ENCODE measurements at places on chromosomes 5 and 9. TPM values are rescaled to one million over a fixed set of nuclear protein-coding genes. Genes with fewer than 3 reads are reported as not detected.

DNA sequence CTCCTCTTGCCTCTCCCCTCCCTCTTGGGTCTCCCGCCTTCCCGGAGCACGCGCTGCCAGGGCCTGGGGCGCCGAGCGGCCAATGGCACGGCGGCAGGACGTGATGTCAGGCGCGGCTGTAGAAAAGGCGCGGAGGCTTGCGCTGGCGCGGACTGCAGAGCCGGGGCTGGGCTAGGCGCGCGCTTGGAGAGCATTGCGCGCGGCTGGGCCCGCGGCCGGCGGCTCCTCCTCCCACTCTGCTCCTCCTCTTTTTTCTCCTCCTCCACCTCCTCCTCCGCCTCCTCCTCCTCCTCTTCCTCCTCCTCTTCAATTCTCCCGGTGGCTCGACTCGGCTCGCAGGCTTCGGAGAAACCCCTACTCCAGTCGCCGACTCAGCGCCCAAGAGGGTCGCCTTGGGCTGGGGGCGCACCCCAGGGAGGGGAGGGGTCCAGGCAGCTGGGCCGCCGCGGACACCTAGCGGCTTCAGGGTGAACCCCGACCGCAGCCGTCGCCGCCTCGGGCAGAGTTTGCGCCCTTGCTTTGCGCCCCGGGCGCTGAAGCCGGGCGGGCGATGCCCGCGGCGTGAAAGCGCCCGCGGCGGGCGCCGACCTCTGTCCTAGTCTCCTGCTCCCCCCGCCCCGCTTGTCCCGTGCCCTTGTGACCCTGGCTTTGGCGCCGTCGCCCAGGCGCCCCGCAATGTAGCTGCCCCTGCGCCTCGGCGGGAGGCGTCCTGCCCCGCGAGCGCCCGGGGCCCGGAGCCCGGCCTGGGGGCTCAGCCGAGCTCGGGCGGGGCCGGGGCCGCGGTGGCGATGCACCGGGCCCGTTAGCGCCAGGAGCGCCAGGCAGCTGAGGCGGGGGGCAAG, at the start of gene LHX2:
TSS of gene LHX2 (plus strand) at position 309 of the 842 bp plus-strand sequence. CDS start 581 bp downstream, outside the sequence.
- DNase-seq: peak; percentile 69

- peak; percentile 51 for DNase-seq
These were observed 220.0 kb downstream of the CDH18 start for GRCh38 chr5:19767987-19768386.

DNA sequence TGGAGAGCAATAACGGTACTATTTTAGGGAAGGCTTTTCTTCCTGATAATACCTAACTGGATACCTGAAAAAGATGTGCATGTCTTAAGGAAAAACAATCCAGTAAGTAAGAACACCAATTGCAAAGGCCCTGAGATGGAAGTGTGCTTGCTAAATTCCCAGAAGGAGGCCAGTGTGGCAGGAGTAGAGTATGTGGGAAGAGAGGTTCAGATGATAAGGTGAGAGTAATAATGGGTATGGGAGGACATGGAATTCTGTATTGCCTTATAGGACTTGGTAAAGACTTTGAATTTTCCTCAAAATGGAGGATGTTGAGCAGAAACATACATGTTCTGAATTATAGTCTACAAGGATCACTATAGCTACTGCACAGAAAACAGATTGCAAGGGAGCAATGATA, 89.3 kb downstream of the COMMD10 start:
- no peak for DNase-seq

- no peak for DNase-seq
These were observed 514.1 kb upstream of the MEF2C start for GRCh38 chr5:89397096-89397495.

DNA sequence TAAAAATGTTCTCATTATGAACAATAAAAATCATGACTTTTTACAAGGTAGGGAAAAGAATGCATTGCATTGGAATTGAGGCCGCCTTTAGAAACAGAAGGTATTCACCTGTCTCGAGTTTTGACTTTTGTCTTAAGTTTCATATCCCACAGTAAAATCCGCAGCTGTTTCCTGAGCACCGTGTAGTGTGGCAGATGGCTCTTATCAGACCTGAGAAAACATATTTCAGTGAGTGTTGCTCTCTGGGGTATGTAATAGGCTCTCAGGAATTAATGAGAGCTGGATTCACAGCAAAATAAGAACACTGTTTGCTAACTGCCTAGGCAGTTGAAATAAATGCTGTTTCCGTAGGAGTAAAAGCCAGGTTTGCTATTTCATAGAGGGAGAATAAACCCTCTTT, 221.4 kb downstream of the CFAP90 start:
- no peak for DNase-seq

DNA sequence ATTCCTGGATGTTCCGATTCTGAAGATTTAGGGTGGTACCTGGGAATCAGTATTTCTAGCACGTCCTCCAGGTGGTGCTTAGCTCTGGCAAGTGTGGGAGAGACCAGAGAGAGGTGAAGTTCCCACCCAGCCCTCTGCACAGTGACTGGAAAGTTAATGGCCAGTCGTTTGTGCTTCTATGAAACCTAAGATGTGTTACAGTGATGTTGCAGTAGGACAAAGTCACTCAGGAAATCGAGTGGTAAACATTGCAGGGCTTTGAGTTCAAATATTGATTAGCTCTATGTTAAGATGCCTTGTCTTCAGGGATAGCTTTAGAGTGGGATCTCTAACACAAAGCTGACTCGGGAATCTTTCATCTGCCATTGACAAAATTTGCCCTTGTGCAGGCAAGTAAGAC, 55.6 kb downstream of the PIK3R1 start:
- DNase-seq: no peak

DNA sequence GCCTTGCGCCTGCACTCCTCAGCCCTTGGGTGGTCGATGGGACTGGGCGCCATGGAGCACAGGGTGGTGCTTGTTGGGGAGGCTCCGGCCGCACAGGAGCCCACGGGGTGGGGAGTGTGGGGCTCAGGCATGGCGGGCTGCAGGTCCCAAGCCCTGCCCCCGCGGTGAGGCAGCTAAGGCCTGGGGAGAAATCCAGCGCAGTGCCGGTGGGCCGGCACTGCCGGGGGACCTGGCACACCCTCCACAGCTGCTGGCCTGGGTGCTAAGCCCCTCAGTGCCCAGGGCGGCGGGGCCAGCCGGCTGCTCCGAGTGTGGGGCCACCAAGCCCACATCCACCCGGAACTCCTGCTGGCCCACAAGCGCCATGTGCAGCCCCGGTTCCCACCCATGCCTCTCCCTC, 358.8 kb upstream of the RIOK2 start:
- no peak for DNase-seq

- no peak for DNase-seq
These were observed 27.0 kb downstream of the GRIN3A start for GRCh38 chr9:101711330-101711941.

- DNase-seq: no peak
These were observed 58.4 kb downstream of the PCSK1 start for GRCh38 chr5:96374653-96375052.

The IPO11 gene
- total RNA-seq: 48.2 TPM

The SMIM32 gene
- total RNA-seq: not detected

The EDIL3 gene
- total RNA-seq: not detected

Measured in G401 (cell line).